ENCODE measurements at places on chromosomes 1 and 21.

DNA sequence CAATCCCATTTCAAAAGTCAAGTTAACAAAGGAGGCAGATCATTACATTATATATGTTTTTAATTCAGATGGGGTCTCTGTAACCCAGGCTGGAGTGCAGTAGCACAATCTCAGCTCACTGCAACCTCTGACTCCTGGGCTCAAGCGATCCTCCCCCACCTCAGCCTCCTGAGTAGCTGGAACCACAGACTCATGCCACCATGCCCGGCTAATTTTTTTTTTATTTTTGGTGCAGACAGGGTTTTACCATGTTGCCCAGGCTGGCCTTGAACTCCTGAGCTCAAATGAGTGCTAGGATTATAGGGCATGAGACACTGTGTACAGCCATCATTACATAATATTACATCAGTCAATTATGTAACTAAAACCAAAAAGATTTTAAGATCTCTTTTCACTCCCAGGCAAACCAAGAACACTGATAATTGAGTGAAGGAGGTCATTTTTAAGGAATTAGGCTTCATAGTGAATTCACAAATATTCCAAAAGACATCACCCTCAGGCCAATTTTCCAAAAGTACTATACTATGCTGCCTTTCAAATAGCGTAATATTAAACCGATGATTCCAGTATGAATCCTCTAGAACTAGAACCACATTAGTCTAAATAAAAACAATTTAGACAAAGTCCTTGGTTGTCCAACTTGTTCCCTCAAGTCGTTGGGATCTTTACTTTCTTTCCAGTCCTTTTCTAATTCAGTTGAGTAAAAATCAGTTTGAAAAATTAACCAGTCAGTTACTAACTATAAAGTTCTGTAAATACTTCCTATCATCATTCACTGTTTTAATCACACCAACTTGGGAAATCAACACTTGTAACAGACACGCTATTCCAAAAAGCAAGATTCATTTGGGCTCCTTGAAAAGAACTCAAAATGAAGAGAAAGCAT, 16.1 kb downstream of the TOMM20 start:
- no peak for DNase-seq

GRCh38 chr1:216221260-216221700, 202.0 kb downstream of the USH2A start:
- no peak for DNase-seq

DNA sequence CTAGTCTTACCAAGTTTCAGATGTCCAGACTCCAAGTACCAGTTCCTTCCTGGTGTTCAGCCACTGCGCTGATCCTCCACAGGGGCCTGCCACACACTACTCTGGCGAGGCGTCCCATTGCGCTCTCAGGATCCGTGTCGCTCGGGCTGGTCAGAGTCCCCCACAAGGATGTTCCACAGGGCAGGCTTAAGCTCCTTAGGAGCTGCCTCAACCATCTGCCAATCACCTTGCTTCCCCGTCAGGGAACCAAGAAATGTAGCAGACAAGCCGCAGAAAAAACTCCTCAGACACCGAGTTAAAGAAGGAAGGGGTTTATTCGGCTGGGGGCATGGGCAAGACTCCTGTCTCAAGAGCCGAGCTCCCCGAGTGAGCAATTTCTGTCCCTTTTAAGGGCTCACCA, 9.8 kb downstream of the OR2W3 start:
- DNase-seq = no peak

DNA sequence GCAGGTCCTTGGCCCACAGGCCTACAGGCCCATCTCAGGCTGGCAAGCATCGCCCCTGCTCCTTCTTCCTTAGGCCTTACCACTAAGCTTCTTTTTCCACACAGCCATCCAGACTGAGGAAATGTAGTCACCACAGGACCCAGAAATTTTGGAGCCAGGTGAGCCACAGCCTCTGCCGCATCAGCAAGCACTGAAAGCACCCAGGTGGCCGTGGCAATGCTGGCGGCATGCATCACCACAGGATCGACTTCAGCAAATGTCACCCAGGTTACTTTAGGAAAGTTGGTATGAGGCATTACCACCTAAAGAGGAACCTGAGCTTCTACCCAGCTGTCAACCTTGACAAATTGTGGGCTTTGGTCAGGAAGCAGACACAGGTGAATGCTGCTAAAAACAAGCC, 11.6 kb downstream of the PIGM start:
- no peak for DNase-seq

DNA sequence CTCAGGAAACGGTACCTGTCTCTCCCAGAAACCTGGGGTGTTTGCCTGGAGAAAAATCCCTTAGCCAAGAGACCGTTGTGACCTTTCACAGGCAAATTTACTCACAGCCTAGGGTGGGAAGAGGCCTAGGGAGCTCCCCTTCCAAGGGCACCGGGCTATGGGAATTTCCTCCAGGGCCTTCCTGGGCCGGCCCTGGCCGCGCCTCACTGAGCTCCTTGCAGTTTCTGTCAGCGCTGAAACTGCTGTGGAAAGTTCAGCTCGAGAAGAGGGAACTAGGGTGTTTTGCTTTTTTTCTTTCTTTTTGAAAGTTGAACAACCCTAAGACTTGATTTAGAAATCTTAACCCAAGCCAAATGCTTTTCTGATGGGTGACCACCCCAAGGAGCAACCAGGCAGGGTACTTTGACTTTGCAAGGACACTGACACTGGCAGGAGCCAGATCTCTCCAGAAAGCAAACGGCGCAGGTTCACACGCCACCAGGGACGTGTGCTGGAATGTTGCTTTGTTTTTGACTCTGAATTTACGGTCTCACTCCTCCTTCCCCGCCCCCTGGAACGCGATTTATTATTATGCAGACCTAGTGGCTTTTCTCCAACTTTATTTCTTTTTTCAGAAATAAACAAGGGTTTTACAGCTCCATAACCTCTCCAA, 229.6 kb upstream of the JUN start:
- DNase-seq = no peak

- DNase-seq = no peak
Measured at GRCh38 chr1:210794445-210794844, 339.5 kb downstream of the KCNH1 start.

- no peak for DNase-seq
Measured at GRCh38 chr1:150876119-150876454, 312 bp downstream of the ARNT start.

DNA sequence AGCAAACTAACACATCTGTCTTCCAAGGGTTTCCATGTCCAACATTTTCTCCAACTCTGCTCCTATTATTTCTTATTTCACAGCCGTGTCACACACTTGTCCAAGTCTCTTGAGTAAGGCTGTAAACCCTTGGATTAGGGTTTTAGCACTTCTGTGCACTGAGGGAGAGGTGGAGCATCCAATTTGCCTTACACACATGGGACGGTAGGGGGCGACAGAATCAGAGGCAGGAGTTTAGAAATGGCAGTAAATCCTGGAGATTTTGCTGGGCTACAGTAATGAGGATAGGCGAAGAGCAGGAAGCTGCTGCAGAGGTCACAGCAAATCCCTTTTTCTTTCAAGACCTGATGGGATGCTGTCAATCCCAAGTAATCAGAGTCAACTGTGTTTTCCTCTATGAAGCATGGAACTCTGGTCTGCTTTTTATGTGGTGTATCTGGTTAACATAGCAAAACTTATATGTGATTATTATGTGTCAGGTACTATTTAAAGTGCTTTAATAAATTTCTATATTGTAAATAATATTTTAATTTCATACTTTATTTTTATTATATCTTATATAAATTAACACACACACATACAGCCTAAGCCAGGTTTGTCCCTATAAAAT, 15.4 kb upstream of the LCE5A start:
- DNase-seq = peak; percentile 19

DNA sequence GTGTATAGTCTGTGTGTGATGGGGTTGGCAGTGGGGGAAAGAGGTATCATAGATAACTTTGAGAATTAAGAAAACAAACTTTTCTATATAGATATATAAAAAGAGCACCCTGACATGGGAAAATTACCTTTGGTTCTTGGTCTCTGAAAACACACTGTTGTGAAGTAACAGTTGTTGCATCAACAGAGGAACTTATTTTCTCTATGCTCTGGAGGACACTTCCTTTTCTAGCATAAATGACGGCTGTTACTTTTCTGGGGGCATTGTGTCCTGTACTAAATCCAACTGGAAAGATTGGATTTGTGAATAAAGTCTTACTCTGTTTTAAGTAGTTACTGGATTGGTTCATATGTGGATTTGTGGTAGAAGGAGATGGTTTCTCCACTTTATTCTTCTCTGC, 12.6 kb downstream of the LRIF1 start:
- DNase-seq = no peak

DNA sequence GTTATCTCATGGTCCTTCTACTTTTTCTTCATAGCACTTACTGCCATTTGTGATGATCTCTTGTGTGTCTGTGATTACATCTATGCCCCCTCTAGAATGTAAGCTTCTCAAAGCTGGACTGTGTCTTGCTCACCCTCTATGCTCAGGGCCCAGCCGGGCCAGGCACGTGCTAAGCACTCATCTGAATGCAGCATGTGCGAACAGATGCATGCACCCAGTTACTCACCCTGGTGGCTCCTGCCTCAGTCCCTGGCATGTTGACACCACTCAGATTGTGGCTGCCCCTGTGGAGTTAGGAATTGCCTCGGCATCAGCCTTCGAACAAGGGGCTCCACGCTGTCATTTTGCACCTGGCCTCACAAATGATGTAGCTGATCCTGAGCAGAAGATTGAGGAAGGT, 19.6 kb upstream of the PABPC4 start:
- no peak for DNase-seq

DNA sequence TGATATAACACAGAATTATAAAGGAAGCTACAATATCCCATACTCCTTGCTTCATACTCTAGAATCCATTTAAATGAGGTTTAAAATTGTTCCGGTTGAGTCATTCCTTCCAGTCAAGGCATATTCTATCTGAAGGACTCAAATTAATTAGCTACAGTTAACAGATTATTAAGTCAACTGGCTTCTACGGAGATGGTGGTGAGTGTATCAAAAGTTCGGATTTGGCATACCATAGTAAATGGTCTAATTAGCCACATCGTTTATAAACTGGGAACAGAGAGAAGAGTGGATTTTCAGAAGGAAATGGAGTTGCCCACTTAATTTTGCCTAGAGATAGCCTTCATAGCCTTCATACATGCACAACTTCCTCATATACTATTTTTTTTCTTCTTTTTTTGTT, 1095.3 kb downstream of the TTLL7 start:
- no peak for DNase-seq

- no peak for DNase-seq
Measured at GRCh38 chr1:14517841-14518180, 80.7 kb upstream of the KAZN start.

GRCh38 chr1:178725466-178726086, 532 bp downstream of the RALGPS2 start:
- peak; percentile 5 for DNase-seq

DNA sequence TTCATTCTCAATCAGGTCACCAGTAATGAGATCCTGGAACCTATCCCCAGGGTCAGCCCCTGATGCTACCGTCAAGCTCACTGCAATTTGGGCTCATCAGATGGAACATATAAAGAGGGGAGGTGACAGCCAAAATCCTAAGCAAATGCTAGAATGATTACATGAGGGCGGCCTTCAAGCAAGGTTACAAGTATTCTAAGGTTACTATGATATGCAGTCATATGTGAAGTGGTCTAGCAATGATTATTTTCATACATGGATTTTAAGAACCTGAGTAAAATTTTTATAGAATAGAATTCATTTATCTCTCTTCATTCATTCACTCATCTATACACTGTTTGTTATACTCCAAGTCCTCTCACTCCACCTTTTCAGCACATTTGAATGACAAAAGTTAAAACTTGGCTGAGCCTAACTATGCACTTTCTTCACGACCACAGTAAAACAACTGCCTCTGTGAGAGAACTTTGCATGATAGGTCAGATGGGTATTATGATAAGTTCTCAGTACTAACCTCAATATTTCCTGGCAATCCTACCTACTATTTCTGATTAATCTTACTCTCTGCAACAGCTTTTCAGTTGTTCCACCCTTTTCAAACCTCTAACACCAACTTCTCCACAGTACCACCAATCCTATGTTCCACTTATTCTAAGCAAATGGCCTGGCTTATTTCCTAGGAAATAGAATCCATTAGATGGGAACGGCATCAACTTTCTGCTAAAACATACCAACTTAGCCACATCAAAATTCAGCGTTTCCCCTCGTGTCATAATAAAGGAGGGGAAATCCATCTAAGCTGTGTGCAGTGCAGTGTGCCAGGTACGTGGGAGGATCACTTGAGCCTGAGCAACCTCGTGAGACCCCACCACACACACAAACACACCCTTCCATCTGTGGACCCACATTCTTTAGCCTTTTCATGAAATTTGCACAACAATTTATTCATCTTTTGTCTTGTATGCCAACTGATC, 32.0 kb downstream of the LHX9 start:
- peak; percentile 32 for DNase-seq

GRCh38 chr1:190170321-190170720, 307.3 kb downstream of the BRINP3 start:
- DNase-seq = no peak

DNA sequence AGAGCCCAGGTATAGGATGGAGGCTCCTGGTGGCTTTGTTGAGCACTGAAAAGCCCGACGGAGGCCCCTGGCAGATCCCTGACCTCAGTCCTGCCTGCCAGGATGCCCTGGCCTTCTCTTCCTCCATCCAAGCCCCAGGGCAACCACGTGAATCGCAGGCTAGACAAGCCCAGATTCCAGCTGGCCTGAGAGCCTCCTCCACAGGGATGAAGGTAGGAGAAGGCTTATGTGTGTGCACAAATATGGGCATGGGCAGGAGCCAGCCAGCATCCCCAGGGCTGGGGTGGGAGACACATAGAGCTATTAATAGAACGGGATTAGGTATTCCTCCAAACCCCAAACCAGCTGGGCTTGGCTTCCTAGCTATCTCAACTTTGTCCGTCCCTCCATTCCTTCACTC, 4.0 kb upstream of the EXTL1 start:
- DNase-seq = no peak

- no peak for DNase-seq
Measured at GRCh38 chr1:63974966-63975365, 201.1 kb downstream of the ROR1 start.

DNA sequence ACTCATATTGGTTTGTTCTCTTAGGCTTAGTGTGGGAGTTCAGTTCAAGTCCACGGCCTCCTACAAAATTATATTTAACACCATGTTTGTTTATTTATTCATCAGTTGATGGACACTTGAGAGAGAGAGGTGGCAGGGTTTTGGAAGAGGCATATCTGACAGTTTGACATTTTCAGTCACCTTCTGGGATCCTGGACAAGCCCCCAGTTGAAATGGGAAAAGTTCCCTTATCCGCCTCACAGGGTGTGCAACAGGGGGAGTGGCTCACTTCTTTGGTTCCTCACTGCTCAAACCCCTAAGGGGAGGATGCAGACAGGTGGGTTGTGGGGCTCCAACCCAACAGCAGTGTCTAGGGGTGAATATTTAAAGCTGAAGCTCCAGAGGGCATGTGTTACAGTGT, 52.3 kb upstream of the TNFSF18 start:
- no peak for DNase-seq

- DNase-seq = no peak
Measured at GRCh38 chr1:179012038-179012437, 13.7 kb upstream of the FAM20B start.

Measured in CD4-positive, alpha-beta T cell treated with Interleukin-17A for 1 hour (primary cell).